ENCODE measurements at places on chromosomes 12 and 14.
A peak's percentile ranks its signal among the peaks of the same experiment; 100 is the strongest.

GRCh38 chr12:105420659-105421240 lies 90.3 kb downstream of the C12orf75 start:
- DNase-seq: peak; percentile 68

DNA sequence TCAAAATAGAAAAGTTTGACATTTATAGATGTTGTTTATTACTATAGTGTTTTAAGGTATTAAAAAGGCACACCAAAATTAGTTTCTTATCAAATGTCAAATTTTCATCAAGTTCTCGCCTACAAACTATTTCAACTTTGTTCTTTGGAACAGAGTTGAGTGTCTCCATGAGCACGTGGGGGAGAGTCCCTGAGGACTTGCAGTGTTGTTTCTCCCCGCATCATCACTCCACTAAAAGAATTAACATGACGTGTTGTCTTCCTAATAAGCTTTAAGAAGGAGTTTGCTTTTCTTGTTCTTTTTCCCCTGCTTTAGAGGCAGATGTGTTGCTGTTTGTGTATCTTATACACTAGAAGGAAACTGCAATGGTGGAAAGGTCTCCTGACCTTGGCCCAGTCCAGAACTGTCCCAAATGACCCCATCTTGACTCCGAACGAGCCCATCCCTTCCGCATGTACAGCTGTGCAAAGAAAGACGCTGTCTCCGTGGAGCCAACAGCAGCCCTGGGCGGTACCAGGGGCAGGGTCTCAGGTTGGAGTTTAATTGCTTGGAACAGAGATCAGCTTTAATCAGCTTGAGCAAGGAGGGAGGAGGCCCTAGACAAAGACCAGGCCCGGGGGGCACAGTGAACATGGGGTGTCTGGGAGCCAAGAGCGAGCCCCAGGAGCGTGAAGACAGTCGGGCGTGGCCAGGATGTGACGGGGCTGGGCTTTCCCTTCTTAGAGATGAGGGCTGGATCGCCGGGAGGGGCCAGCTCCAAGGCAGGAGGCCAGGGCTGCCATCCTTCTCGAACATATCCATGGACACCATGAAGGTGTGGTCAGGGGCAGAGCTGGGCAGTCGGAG lies 215.4 kb upstream of the RTL1 start:
- DNase-seq: no peak

DNA sequence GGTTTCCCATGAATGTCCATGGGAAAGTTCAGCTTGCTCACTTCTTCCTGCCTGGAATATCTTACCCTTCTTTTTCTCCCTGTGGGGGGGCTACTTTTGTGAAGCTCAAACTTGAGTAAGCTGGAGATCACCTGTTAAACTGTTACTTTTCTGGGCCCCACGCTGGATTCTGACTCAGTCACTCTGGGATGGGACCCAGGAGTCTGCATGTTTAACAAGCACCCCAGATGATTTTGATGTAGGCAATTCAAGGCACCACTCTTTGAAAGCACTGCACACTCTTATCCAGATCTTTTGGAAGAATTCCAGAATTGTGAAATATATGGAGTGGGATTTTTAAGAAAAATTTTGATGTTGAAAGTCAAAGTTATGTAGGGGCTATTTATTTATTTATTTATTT lies 46.3 kb upstream of the IGF1 start:
- no peak for DNase-seq

GRCh38 chr14:23577004-23577681 lies 1.4 kb downstream of the JPH4 start:
- no peak for DNase-seq

All from kidney glomerular epithelial cell (primary cell).